ENCODE measurements at places on chromosomes 12 and 14. TPM values are rescaled to one million over a fixed set of nuclear protein-coding genes. Genes with fewer than 3 reads are reported as not detected.

GRCh38 chr14:52272375-52272774, 4.9 kb downstream of the PTGDR start:
- no peak for DNase-seq

DNA sequence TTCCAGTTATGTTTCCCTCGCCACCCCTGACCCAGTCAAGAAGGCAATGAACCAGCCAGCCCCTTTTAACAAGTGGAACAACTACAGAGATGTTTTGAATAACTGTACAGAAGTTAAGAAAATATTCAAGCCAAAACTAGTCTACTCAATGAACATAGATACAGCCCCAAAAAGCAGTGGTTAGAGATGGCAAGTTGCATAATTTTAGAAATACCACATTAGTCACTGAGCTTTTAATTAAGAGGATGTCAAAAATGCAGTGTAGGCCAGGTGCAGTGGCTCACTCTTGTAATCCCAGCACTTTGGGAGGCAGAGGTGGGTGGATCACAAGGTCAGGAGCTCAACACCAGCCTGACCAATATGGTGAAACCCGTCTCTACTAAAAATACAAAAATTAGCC, 27.2 kb downstream of the PROX2 start:
- DNase-seq, result no peak

- no peak for DNase-seq
Observed at GRCh38 chr14:90544566-90544965, 147.7 kb downstream of the CALM1 start.

GRCh38 chr12:52355176-52355575, 12.1 kb downstream of the KRT85 start:
- DNase-seq, result no peak

GRCh38 chr12:23729359-23729758, 220.1 kb downstream of the SOX5 start:
- no peak for DNase-seq

TMEM119 gene
- total RNA-seq, result 1.3 TPM

All from left ventricle myocardium inferior (tissue), 1 donor.